ENCODE measurements at places on chromosomes 5 and 9.

DNA sequence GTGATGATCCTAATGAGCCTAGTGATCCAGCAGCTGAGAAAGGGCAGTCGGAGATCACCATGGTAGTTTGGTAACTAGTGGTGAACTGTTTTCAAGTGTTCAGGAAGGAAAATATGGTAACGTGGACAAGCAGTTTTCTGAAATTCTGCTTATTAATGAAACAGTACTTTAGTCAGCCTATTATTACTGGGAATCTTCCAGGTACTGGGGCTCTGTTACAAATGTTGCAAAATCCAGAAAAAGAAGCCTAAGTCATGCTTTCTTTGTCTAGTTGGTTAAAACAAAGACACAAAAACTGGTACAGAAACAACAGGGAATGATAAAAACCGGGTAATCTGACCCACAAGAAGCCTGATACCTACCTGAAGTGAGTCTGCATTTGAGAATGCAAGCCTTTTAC, 18.2 kb downstream of the TTC23L start:
- no peaks in the 10 kb centered on the region for H3K36me3 ChIP-seq
- DNase-seq: no peak
- no peaks in the 10 kb centered on the region for H3K4me1 ChIP-seq
- H3K4me3 ChIP-seq: no peak overlapping the region
- H3K27ac ChIP-seq: no peak overlapping the region
- H3K27me3 ChIP-seq: peaks cover 9% of the 10 kb centered on the region

GRCh38 chr5:64691291-64691690, 988 bp downstream of the SHISAL2B start:
- peaks cover 33% of the 10 kb centered on the region for H3K27me3 ChIP-seq
- no peak for DNase-seq
- no peaks in the 10 kb centered on the region for H3K36me3 ChIP-seq
- H3K4me3 ChIP-seq: no peak overlapping the region

GRCh38 chr9:4662989-4663792, 1.1 kb downstream of the PLPP6 start:
- H3K4me1 ChIP-seq: peaks cover 32% of the 10 kb centered on the region
- peak overlapping the region; percentile 81 for H3K4me3 ChIP-seq
- H3K27ac ChIP-seq: no peak overlapping the region
- no peak for DNase-seq
- no peaks in the 10 kb centered on the region for H3K36me3 ChIP-seq

DNA sequence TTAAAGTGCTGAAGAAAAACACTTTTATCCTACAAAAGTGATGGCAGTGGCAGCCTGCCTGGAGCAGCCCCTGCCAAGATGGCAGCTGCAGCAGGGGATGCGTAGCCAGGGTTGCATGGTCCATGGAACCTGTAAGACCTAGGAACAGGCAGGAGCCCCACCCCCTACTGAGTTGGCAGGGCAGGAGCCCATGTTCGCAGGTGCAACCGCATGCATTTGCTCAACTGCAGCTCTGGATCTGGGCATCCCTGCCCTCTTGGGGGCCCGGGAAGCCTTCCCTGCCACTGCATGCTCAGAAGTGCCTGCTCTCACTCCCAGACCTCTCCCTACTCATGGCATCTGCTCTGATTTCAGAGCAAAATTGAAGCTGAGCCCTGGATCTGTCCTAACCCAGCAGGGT, 779.6 kb downstream of the CDH18 start:
- H3K36me3 ChIP-seq: no peaks in the 10 kb centered on the region
- DNase-seq: no peak
- no peaks in the 10 kb centered on the region for H3K27me3 ChIP-seq
- H3K4me3 ChIP-seq: no peak overlapping the region

DNA sequence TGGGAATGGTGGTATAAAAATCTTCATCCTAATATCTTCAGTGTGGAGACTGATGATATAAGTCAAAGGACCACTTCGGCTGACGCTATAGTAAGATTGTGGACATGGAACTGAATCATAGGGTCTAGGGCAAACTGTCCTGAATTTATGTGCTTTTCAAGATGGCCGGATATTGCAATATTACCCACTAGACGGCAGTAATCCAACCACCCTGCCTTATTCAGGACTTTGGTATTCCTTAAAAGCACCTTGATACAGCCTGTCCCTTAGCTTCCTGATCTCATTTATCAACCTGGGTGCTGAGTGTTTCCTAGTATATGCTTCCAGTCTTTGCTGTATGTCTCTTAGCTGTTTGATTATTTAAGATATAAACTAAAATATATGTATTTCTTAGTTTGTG, 71.2 kb upstream of the COX7C start:
- no peaks in the 10 kb centered on the region for H3K36me3 ChIP-seq
- H3K27ac ChIP-seq: no peak overlapping the region
- H3K4me3 ChIP-seq: no peak overlapping the region
- H3K4me1 ChIP-seq: no peaks in the 10 kb centered on the region

DNA sequence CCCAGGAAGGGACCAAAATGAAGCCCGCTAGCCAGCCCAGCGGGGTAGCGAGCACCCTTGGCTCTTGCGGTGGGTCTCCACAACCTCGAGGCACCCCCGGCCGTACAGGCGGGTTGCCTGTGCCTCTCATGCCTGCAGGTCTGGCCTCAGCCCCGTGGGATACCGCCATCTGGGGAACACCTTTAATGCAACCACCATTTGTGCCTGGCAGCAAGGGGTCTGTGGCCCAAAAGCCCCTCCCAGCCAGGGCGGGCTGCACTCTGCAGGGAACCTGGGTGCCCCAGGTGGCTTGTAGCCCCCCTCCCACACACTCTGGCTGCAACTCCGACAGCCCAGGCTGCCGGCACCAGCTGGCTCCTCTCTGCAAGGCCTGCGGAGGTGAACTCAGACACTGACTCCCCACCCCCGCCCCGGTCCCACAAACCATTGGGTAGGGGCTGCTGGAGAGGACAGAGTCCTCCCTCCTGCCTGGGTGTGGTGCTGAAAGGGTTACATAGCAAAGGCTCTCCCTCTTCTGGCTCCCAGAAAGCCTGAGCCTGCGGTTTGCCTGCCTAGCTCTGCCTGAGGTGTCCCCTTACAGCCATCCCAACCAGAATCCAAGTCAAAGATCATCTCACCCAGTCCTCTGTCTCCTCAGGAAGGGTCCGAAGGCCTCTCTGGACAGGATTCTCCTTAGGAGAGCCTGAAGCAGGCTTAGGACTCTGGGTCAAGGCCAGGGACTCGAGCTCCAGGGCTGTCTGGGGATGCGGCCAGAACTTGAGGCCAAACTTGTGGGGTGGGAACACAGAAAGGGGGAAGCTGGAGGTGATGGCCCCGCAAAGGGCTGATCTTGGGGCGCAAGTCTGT, 109.4 kb downstream of the PSD2 start:
- no peaks in the 10 kb centered on the region for H3K36me3 ChIP-seq
- no peaks in the 10 kb centered on the region for H3K4me1 ChIP-seq
- H3K4me3 ChIP-seq: no peak overlapping the region
- no peak overlapping the region for H3K27ac ChIP-seq
- H3K27me3 ChIP-seq: peaks cover 68% of the 10 kb centered on the region

GRCh38 chr9:94780516-94780950, 54.0 kb downstream of the AOPEP start:
- no peaks in the 10 kb centered on the region for H3K36me3 ChIP-seq
- H3K27ac ChIP-seq: no peak overlapping the region
- H3K4me3 ChIP-seq: no peak overlapping the region
- peak; percentile 68 for DNase-seq
- H3K27me3 ChIP-seq: no peaks in the 10 kb centered on the region

GRCh38 chr5:37208883-37209797, 40.0 kb downstream of the CPLANE1 start:
- peak; percentile 31 for DNase-seq
- no peak overlapping the region for H3K4me3 ChIP-seq
- H3K27ac ChIP-seq: no peak overlapping the region
- no peaks in the 10 kb centered on the region for H3K27me3 ChIP-seq
- no peaks in the 10 kb centered on the region for H3K4me1 ChIP-seq

DNA sequence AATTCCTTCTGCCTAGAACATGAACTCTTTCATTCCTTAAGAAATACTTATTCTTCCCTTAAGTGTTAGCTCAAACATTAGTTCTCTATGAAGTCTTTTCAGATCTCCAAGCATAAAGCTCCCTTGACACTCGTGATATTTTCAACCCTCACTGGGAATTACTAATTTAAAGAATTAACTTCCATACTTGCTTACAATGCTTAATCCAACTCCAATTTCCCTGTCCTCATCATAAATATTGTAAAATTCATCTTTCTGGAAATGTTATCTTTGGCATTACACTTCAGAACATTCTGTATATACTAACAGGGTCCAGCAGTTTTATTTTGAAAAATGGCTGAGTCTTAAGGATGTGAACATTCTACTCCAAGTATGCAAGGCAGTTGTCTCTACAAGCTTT, 7.2 kb downstream of the STARD4 start:
- DNase-seq: no peak
- no peak overlapping the region for H3K4me3 ChIP-seq
- H3K36me3 ChIP-seq: peaks cover 2% of the 10 kb centered on the region
- H3K4me1 ChIP-seq: peaks cover 14% of the 10 kb centered on the region

GRCh38 chr5:129748913-129749880, 1.3 kb downstream of the MINAR2 start:
- H3K27me3 ChIP-seq: no peaks in the 10 kb centered on the region
- H3K36me3 ChIP-seq: no peaks in the 10 kb centered on the region
- no peak for DNase-seq
- H3K4me3 ChIP-seq: no peak overlapping the region
- H3K4me1 ChIP-seq: no peaks in the 10 kb centered on the region

- no peak overlapping the region for H3K27ac ChIP-seq
- no peak overlapping the region for H3K4me3 ChIP-seq
- no peaks in the 10 kb centered on the region for H3K4me1 ChIP-seq
- H3K36me3 ChIP-seq: no peaks in the 10 kb centered on the region
- no peak for DNase-seq
- H3K27me3 ChIP-seq: no peaks in the 10 kb centered on the region
Observed at GRCh38 chr5:6248132-6248531, 130.2 kb downstream of the MED10 start.

DNA sequence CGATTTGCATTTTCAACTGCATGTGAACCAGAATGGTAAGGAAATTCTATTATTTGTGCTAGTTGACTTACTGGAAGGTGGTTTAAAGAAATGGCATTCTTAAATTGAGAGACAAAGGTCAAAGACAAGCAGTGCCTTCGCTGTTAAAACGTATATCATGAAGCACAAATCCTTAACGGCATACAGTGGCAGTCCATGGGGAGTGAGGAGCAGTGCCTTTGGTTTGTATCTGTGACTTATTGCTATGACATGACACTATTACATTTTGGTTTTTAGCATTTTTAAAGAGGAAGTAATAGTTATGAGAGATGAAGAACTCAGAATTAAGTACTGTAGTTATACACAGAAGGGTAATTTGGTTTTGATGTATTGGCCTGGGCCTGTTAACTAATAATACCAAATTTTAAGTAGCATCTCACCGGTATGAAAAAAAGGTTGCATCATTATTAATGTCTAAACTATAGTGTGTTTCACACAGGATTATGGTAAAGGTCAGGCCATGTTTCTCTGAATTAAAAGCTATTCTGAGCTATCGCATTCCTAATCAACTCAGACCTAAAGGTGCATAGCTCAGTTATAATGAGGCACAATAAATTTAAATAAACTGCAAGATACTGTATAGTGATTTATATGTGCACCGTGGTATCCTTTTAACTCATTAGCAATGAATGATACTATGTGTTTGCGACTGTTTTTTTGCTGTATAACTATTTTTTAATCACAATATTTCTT, 339.8 kb upstream of the ARRDC3 start:
- no peaks in the 10 kb centered on the region for H3K36me3 ChIP-seq
- H3K4me3 ChIP-seq: no peak overlapping the region
- DNase-seq: no peak
- H3K27ac ChIP-seq: no peak overlapping the region
- no peaks in the 10 kb centered on the region for H3K4me1 ChIP-seq
- no peaks in the 10 kb centered on the region for H3K27me3 ChIP-seq

DNA sequence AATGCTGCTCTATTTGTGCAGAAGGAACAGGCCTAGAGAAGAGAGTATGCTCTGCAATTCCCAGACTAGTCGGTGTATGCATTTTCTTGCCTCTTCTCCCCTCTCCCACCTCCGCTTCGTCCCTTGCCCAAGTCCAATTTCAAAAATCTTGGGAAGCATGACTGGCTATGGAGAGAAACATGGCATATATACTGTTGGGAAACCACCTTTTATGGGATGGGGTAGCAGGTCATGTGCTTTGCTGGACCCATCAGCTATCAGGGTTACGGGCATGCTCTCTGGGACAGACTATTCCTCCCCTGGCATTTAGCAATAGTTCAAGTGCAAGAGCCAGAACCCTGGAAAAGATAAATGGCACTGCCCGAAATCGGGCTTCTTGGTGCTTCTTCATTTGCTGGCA, 12.0 kb downstream of the ISL1 start:
- H3K27me3 ChIP-seq: peaks cover 25% of the 10 kb centered on the region
- no peak overlapping the region for H3K27ac ChIP-seq
- no peak overlapping the region for H3K4me3 ChIP-seq
- DNase-seq: no peak
- no peaks in the 10 kb centered on the region for H3K4me1 ChIP-seq

DNA sequence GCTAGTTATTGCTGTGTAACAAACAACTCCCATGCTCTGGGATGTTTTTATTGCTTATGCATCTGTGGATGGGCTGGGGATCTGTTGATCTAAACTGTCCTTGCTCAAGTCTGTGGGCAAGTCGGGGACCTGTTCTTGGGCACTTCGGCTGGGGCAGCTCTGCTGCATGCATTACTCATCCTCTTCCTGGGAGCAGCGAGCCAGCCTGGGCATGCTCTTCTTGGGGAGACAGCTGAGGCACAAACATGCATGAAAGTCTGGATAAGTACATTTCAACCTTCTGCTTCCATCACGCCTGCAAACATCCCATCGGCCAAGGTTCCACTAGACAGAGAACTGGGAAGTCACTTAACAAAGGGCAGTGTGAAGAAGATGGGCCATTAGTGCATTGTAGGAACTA, 66.3 kb downstream of the ANKRD33B start:
- no peak for DNase-seq
- H3K27me3 ChIP-seq: no peaks in the 10 kb centered on the region

- no peak overlapping the region for H3K27ac ChIP-seq
- peaks cover 3% of the 10 kb centered on the region for H3K4me1 ChIP-seq
- H3K4me3 ChIP-seq: no peak overlapping the region
- no peaks in the 10 kb centered on the region for H3K36me3 ChIP-seq
- no peaks in the 10 kb centered on the region for H3K27me3 ChIP-seq
Observed at GRCh38 chr5:62271370-62271769, 34.6 kb upstream of the KIF2A start.

DNA sequence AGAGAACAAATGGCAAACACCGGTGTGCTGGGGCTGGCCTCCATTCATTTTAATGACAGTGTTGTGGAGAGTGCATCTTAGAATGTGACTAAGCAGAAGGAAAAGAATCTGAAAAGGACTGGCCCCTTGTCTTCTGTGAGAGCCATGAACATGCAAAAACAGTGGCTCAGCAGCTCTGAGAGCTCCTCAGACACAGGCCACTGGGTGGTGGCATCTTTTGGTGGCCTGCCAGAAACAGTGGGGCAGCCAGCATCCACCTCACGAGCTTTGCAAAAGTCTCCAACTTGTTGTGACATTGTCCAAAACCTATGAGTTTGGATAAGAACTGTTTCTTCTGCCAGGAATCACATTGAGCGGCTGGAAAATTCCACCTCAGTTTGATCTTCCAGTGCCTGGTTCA, 233.4 kb downstream of the NR3C1 start:
- no peak for DNase-seq
- no peaks in the 10 kb centered on the region for H3K4me1 ChIP-seq
- H3K4me3 ChIP-seq: no peak overlapping the region
